ENCODE measurements at places on chromosomes 1 and 21.

DNA sequence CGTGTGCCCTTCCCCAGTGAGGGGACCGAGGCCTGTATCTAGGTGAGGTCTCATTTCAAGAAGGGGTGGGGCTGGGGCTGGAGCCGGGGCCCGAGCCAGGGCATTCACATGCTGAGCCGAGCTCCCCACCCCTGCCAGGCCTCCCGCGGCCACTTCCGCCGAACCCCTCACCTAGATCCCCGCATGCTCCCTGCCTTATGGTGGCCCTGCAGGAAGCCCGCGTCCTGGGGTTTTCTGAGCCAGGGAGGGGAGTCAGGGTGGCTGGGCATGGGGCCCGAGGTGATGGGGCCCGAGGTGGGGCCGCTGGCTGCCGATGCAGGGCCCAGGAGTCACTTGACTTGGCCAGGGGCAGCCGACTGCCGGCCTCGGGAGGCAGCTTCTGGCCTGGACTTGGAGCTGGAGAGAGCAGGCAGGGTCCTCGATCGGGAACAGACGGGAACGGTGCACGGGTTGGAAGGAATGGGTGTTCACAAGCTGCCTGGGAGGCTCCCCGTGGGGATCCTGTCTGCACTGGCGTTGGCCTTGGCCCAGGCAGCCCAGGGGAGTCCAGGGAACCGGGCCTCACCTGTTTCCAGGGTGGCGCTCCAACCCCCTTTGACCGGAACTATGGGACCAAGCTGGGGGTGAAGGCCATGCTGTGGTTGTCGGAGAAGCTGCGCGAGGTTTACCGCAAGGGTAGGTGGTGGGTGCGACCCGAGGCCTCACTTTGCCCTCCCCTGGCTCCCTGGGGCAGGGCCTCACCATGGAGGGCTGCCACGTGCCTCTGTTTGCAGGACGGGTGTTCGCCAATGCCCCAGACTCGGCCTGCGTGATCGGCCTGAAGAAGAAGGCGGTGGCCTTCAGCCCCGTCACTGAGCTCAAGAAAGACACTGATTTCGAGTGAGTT, 13.6 kb downstream of the CFAP410 start:
- no peak for DNase-seq

DNA sequence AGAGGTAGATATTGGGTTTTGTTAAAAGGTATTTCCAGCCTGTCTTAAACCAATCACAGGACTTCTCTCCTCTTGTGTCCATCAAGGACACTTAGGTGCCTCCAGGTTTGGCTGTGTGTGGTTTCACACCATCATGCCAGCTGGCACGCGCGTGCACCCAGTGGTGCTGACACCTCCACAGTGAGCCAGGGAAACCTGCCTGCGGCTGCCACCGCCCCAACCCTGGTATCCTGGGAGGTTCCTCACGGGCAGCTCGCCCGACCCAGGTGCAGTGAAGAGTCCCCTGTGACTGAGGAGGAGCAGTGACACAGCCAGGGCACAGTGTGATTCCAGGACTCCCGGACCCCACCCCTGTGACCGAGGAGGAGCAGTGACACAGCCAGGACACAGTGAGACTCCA, 13.2 kb upstream of the COL6A2 start:
- no peak for DNase-seq

DNA sequence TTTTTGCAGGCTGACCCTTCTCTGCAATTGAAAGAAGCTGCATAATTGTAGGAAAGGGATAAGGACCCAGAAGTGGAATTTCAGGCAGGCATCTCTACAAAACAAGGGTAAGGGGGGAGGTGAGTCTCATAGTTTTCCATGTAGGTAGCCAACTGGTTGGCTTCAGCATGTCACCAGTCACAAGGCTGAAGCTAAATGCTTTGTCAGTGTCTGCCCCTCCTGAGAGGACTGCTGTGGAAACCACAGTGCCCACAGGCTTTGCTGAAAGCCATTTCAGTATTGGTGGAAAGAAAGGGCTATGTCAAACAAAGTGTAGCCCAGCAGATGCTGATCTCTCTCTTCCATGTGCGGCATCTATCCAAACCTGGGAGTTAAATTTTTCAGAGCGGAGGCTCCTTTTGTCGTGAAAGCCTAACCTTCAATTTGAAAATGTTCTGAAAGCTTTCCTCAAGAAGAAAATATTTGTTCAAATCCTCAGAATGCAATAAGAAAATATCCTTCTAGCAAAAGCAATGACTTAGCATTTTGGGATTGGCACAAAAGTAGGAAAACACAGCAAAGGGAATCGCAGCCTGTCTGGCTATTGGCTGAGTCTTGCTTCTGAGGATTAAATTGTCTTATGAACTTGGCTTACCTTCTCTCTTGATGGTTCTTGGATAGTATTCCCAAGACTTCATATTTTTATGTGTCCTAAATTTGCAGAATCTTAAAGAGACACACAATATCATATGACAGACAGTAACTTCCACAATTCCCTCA, 591.7 kb downstream of the PLPP3 start:
- no peak for DNase-seq

- DNase-seq, result no peak
Observed at GRCh38 chr21:41973861-41974751, 20.3 kb upstream of the C2CD2 start.

DNA sequence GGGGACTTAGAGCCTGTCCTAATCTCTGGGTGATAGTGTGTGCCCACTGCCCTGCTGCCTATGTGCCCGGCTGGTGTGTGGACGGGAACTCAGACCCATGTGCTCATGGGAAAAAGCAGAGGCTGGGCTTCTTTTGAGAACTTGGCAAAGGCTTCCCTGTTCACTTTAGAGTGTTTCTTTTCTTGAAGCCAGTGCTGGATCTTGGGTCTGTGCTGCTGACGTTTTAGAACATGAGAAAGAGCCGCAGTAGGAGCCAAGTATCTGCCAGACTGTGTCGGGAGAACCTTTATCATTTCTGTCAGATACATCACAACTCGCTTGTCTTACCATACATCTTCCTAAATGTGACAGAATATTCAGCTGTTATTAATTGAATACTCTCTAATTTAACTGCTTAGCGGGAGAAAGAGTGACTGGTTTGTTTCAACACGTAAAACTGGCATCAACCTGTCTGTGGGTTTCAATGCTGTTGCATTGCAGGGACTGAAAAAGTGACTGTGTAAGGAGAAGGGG, 195.2 kb downstream of the PBX1 start:
- DNase-seq, result no peak

DNA sequence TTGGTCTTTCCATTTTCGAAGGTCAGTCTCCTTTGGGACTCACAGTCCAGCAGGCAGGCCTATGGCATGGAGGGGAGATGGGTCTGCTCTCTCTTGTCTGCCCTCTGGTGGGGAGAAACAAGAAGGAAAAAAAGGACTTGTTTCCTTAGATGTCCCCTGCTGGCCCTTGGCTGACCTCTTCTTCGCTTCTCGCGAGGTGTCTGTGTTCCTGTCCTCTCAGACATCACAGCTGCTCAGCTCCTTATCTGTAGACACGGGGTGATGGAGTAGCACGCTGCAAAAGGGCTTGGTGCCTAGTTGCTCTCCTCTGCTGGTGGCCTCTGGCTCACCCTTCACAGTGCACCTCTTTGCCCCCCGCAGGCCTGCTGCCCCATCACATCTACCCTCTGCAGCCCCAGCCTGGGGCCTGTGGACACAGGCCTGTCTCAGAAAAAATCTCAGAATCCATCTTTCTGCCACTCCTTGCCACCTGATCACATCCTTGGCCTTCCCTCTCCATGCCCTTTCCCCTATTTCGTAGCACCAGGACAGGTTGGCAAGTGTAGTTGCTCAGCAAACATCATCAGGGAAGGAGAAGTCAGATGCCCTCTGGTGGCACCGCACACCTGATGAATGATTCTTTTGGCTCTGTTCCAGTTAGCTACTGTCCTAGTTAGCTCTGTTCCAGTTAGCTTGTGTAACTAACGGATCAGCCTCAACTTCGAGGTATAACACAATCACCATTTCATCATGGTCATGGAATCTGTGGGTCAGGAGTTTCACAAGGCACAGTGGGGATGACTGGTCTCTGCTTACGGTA, 18.7 kb upstream of the AK2 start:
- peak; percentile 46 for DNase-seq

GRCh38 chr1:159675046-159675445, 39.3 kb downstream of the CRP start:
- no peak for DNase-seq

GRCh38 chr1:233376382-233377110, 49.0 kb downstream of the MAP3K21 start:
- DNase-seq, result no peak

DNA sequence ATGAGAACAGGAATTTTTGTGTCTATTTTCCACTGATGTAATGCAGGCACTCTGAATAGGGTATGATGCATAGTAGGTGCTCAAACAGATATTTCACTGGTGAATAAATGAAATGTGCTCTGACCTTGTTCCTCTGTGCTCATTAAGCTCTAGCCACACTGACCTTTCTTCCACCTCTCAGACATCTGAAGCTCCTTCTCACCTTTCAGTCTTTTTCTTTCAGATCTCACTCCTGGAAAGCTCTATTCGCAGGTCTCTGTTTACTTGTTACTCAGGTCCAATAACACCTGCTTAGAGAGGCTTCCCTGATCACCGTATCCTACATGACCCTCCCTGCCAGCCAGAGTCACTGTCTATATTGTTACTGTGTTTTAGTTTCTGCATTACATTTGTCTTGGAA, 59.2 kb upstream of the IVNS1ABP start:
- no peak for DNase-seq

GRCh38 chr1:186617926-186618325, 62.3 kb downstream of the PTGS2 start:
- DNase-seq, result no peak

- no peak for DNase-seq
Observed at GRCh38 chr1:7227654-7228053, 442.4 kb downstream of the CAMTA1 start.

DNA sequence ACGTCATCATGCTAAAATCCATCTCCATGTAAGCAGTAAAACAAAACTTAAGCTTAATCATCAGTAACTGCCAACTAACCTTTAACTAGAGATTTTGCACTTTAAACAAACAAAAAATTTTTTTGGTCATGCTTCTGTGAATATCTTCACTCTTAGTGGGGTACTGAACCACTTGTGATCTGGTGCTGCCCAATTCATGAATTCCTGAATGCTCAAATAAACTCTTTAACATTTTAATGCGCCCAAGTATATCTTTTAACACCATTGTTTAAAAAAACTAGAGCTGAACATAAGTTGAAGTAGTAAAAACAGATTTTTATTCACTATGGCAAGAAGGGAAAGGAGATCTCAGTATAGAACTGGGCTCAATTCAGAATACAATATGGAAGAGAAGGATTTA, 196.9 kb upstream of the USP24 start:
- DNase-seq, result no peak

- DNase-seq, result no peak
Observed at GRCh38 chr1:113975211-113975895, 3.9 kb upstream of the OLFML3 start.

DNA sequence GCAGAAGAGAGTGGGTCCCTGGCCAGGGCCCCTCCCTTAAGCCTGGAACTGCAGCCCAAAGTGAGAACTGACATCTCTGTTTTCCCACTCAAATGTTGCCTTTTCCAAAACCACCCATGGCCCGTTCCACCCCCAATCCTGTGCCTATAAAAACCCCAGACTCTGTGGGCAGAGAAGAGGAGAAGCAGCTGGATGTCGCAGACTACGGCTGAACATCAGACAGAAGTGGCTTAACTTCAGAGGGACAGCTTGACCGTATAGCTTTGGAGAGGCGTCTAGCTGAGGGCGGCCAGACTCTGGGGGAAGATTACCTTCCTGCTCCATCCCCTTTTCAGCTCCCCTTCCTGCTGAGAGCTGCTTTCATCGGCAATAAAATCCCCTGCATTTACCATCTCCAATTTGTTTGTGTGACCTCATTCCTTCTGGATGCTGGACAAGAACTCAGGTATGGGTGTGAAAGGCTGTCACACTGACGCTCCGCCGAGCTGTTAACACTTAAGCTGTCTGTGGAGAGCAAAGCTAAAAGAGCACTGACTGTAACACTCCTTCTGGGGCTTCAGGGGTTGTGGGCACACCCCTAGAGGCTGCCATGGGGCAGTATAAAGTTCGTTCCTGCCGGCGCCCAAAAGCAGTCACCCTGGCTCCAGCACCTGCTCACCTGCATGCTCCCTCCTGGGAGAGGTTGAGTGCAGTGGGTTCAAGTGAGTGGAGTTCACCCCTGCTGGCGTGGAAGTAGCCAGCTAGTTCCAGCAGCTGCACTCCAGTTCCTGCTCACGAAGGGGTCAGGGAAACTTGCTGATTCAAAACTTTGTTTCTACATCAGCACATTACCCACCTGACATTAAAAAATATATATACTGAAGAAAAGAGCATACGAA, 19.6 kb upstream of the ERO1B start:
- DNase-seq, result no peak

DNA sequence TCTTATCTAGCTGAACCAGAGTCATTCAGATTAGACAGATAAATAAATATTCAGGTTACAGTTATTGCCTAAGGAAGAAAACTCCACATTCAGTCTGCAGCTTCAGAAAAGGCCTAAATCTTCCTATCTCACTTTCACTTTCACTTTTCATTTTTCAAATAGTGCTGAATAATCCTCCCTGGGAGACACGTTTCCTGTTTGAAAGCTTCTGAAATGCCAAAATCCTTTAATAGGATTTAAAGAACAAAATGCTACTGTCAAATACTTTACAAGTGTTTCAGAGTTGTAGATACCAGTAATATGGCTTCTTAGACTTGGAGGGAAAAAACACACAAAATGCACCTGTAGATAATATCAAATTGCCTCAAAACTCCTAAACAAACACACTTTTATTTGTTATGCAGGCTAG, 3.9 kb downstream of the PSMB2 start:
- DNase-seq, result no peak

GRCh38 chr1:178960482-178961240, 65.0 kb upstream of the FAM20B start:
- DNase-seq, result no peak

GRCh38 chr1:111271464-111271801, 19.2 kb upstream of the CHIA start:
- no peak for DNase-seq

DNA sequence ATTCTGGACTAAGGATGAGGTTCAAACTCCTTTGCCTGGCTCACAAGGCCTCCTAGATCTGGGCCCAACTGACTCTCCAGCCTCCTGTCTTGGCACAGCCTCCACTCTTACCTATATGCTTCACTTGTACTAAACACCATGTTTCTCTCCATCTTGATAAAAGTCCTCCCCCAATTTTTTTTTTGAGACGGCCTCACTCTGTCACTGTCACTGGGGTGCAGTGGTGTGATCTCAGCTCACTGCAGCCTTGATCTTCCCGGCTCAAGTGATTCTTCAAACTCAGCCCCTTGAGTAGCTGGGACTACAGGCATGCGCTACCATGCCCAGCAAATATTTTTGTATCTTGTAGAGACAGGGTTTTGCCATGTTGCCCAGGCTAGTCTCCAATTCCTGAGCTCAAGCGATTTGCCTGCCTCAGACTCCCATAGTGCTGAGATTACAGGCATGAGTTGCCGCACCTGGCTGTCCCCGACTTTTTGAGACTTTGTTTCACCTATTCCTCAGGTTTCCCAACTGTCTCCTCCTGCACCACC, 39.7 kb downstream of the CD34 start:
- no peak for DNase-seq

DNA sequence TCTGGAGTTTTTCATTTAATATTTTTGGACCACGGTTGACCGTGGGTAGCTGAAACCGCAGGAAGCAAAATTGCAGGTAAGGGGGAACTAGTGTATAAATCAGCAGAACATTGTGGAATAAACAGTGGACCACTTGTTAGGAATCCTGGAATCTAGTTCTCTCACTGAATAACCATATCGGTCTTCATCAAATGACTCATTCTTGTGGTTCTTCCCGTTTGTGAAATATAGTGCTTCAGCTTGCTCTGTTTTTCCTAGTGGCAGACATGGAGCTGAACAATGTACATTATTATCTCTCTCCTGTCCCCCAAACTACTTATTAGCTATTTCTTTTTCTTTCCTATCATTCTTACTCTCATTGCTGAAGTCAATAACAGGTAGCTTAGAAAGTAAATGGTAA, 61.9 kb downstream of the HSPA13 start:
- no peak for DNase-seq

All from left renal cortex interstitium (tissue), 4 donors.